ENCODE measurements at places on chromosomes 1 and 21.

DNA sequence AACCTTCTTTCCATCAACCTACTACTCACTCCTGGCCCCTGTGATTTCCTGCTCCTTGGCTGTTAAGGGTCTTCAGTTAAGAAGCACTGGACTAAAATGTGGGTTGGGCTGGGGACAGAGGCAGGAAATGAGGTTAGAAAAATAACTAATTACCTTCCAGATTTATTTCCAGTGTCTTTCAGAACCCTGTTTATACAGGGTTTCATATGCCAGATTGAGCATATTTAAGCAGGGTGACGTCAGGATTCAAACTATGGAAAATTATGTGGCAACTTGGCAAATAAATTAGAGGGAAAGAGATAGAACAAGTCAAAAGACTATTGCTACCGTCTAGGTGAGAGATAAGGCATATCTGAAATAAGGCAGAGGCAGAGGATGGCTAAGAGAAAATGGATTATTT lies 11.7 kb upstream of the MCOLN3 start:
- no peak for DNase-seq

GRCh38 chr1:59408608-59409240 lies 111.8 kb downstream of the FGGY start:
- no peak for DNase-seq

DNA sequence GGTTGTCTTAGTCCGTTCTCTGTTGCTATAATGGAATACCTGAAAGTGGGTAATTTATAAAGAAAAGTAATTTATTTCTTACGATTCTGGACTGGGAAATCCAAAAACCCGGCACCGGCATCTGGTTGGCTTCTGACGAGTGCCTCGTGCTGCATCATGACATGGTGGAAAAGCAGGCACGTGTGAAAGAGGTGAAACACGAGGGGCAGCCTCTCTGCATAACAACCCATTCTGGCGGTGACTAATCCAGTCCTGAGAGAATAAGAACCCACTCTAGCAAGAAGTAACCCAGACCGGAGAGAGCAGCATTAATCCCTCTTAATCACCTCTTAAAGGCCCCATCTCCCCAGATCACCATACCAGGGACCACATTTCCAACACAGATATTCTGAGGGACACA lies 2.7 kb upstream of the EDEM3 start:
- no peak for DNase-seq

DNA sequence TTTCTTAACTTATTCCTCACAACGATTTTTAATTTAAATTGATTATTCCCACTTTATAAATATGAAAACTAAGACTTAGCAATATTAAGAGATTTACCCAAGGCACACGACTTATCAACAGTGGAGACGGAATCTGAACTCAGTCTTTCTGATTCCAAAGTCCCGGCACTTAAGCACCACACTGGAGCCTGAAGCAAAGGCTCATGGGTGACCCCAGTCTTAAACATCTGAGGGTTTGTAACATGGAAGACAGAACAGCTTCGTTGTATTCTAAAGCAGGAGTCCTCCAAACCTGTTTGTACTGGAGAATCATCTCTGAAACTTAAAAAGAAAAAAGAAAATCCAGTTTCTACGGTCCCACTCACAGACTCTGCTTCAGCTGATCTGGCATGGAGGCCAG lies 519.5 kb downstream of the SMYD3 start:
- DNase-seq = no peak

GRCh38 chr1:1527092-1527816 lies 13.2 kb downstream of the TMEM240 start:
- DNase-seq = no peak

GRCh38 chr1:243792891-243793290 lies 57.2 kb downstream of the AKT3 start:
- DNase-seq = no peak

DNA sequence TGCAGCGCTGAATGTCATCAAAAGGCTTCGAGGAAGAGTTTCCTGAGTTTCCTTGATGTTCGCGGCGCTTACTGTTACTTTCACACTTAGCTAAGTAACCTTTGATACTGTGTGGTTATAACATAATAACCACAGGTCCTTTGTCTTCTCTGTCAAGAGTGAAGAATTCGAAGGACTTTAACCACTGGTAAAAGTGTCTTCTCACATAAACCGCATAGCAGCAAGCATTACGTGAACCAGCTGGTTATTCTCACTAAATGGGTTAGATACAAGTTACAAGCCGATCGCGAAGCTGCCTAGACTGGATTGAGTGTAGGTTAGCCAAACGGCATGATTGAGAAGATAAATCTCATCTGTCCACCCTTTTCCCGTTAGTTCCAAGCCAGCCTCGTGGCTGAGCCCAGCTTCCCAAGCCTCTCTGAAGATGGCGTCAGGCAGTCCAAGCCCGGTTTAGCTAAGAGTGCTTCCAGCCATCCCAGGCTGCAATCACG lies 18.3 kb upstream of the IFNGR2 start:
- no peak for DNase-seq

- DNase-seq = no peak
These were observed 12.6 kb upstream of the MEF2D start for GRCh38 chr1:156513185-156513584.

DNA sequence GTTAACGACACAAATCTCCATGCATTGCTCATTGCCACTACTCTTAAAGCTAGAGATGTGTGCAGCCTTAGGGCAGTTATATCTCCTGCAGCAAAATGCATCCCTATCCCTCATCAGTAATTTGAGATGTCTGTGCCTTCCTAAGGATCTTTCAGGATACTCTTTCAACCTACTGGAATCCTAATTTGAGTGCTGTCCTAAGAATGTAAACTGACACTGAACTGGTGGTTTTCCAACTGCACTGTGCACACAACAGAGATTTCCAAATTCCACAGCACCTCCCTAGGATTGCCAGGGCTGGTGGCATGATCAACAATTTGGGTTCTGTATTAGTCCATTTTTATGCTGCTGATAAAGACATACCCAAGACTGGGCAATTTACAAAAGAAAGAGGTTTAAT lies 193.9 kb downstream of the LTN1 start:
- no peak for DNase-seq

DNA sequence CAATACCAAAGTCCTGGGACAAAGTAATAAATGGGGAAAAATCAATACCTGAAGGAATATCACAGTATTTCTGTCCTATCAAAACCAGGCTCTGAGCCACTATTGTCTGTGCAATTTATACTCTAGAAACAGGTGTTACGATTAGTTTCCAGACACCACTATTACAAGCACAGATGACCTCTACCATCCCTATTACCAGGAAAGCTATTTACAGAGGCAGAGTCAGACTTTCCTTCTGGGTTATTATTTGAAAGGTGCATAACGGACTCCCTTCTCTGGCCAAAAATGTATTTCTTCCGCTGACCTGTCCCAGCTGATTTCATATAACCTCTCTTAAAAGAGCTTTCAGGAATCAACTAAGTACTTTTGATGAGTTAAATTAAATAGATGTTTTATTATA lies 154.6 kb upstream of the LRRC7 start:
- no peak for DNase-seq

GRCh38 chr1:85577419-85578320 lies 2.9 kb upstream of the CCN1 start:
- peak; percentile 47 for DNase-seq

GRCh38 chr1:167620002-167620401 lies 10.0 kb upstream of the RCSD1 start:
- no peak for DNase-seq

GRCh38 chr1:167441222-167441621 lies 77.1 kb downstream of the CD247 start:
- no peak for DNase-seq

GRCh38 chr1:200869753-200870391 lies 2.9 kb upstream of the GPR25 start:
- DNase-seq = no peak

GRCh38 chr1:200165493-200166220 lies 138.1 kb downstream of the NR5A2 start:
- no peak for DNase-seq

DNA sequence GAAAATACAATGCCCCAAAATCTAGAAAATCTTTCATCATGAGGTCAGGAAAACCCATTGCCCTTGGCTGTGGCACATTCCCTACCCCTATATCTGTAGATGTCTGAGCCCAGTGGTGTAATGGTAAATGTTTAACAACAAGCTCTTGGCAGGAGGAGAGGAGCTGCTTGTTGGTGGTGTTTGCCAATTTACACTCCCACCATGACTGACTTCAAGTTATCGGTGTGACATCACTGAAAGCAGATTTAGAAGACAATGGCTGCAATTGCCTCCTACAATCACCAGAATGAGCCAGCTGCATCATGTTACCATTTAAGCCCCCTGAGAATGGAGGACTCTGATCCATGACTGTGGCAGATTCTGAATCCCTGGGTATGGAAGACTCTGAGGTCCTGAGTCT lies 70.9 kb downstream of the SDC3 start:
- no peak for DNase-seq

DNA sequence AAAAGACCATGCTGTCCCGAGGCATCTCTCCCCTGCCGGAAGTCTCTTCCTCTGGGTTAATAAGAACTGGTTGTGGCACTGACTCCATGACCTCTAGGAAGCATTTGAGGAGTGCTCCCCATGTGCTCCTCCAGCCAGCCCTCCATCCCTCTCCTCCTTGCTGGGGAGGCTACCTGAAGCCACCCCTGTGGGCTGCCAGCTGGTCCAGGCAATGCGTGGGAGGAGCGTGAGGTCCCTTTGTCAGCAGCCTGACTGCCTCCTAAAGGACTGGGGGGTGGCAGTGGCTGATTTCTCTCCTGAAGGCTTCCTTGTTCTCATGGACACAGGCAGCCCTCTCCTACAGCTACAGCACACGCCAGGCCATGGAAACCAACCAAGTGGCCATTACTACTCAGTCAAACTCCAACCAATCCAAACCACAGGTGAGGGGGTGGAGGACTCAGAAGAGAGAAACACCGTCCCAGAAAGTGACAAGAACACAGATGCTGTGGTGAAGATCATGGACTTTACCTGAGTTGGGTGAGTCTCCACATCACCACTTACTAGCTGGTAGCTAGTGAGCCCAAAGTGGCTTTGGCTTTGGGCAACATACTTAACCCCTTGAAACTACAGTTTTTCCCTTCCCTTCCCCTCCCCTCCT lies 35.2 kb downstream of the NENF start:
- peak; percentile 13 for DNase-seq

DNA sequence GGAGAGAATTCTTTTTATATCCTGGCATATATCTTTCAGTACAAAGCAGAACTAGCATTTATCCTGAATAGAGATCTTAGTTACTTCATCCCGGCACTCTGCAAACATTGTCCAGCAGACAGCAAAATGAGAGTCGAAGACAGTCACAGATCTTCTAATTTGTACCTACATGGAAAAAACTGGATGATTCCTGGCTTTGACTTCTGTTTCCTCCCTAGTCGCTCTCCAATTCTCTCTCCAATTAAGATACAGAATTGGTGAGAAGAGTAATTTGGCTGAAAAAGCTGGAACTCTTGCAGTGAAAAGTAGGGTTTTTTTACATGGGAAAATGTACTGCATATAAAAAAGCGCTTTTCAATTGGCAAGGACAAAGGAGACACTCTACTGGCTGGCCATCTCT lies 151.1 kb upstream of the C8B start:
- DNase-seq = no peak

DNA sequence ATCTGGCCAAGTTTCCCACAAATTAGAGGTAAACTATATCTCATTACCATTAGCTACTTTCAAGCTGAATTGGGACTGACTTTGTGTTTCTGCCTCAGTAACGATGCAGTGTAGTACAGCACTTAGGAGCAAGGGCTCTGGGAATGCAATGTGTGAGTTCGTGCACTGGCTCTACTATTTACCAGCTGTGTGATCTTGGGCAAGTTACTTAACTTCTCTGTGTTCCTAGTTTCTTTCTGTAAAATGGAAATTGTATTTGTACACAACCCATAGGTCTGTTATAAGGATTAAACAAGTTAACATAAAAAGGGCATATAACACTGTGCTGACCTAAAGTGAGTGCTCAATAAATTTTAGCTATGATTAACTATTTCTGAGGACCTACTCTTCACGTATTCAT lies 65.0 kb upstream of the CSF1 start:
- DNase-seq = no peak

- DNase-seq = peak; percentile 6
These were observed 28.3 kb upstream of the RAB3GAP2 start for GRCh38 chr1:220300442-220301121.

DNA sequence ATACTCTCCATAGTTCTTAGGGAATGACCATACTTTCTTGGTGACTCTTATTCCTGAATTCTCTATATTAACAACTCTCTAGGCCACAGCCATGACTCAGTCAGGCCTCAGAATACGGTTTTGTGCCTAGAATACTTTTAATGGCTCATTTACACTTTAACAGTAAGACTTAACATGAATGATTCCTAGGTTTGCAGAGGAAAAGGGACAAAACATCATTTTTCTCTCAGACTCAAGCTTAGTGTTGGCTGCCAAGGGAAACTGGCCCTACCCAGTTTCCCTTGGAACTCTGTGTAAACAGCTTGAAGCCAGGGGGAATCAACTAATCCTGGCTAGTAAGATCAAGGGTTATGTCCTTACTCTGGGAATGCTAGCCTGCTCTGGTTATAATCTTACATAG lies 164.9 kb upstream of the PKN2 start:
- no peak for DNase-seq

GRCh38 chr1:84539972-84540371 lies 33.6 kb upstream of the GNG5 start:
- DNase-seq = peak; percentile 9

GRCh38 chr1:36922593-36923426 lies 111.5 kb downstream of the GRIK3 start:
- no peak for DNase-seq

- DNase-seq = no peak
These were observed 49.8 kb downstream of the LDLRAD2 start for GRCh38 chr1:21861602-21862429.

DNA sequence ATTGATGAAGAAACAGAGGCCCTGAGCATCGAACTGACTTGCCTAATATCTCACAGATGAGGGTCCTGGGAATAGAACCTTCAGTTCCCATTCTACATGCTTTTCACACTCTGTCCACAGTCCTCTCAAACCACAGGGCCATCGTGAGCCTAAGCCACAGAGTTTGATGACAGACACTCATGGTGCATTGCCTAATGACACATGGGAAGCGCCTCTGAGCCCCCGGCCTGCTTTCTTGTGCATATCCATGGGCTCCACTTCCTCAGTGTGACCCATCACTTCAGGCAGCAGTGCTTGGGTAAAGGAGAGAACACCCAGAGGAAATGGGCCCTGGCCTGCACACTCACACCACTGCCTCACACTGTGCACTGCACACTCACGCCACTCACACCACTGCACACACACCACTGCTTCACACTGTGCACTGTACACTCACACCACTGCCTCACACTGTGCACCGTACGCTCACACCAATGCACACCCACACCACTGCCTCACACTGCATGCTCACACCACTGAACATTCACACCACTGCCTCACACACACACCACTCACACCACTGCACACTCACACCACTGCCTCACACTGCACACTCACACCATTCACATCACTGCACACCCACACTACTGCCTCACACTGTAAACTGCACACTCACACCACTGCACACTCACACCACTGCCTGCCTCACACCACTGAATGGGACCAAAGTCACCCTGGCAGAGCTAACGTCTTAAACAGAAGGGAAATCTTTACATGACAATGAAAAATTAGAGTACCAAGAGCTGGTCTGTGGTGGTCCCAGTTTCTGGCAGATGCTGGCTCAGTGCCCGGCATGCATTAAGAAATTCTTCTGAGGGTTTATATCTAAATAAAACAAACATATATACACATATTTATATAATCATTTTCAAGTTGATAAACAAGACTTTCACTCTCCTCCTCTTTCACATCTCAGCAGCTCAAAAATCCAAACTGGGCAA lies 53.0 kb downstream of the KANK4 start:
- no peak for DNase-seq

- DNase-seq = no peak
These were observed 36.1 kb downstream of the LRIF1 start for GRCh38 chr1:110927484-110928075.

- peak; percentile 82 for DNase-seq
These were observed 37.7 kb downstream of the KIAA0040 start for GRCh38 chr1:175154629-175155472.
